ENCODE measurements at places on chromosomes 13 and 19.

GRCh38 chr13:99382428-99383133 is 75.4 kb upstream of the GPR183 start:
- no peak for DNase-seq

DNA sequence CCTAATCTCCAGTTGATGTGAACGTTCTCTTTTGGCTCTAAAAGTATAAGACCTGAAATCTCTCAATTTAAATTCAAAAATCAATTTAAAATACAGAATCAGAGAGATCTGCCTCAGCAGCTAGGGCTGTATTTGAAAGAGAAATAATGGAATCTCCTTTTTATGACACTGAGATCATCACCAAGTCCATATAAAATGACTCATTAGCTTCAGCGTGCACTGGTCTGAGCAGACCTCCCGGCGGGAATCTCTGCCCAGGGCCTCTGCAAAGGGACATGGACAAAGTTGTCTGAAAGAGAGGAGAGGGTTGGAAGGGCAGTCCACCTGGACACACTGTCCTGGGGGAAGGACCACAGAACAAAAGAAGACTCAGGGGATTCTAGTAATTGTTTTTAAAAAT is 855.6 kb downstream of the EFNB2 start:
- no peak for DNase-seq

DNA sequence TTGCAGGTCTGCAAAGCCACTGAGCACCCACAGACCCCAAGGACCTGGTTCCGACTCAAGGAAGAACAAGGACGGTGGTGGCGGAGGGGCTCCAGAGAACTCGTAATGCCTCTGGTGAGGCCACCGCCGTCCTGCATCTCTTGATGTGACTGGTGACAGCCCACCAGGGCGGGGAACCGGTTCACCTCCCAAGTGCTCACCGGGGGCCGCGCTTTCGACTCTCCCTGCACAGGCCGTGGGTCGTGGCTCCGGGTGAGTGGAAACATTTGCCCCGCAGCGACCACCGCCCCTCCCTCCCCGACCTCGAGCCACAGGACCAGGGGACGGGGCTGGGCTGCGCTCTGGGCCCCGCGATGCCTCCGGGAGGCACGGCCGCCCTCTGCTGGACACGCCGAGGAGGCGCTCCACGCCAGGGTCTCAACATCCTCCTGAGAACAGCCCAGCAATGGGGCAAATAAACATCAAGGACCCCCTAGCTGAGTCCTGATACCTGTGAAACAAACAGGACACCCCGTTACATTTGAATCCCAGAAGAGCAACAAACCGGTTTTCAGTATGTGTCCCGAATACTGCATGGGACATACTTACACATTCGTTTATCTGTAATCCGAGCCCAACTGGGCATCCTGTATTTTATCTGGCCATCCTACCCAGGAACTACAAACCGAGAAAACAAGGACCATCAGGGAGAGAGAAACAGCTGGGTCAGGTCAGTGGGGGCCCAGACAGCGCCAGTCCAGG is 3.9 kb upstream of the PLPP2 start:
- no peak for DNase-seq

- DNase-seq, result no peak
These were observed 2.2 kb downstream of the CXCL17 start for GRCh38 chr19:42440357-42441048.

GRCh38 chr19:35123573-35123972 is 8.0 kb downstream of the FXYD3 start:
- no peak for DNase-seq

GRCh38 chr13:70338609-70339008 is 230.4 kb upstream of the KLHL1 start:
- no peak for DNase-seq

DNA sequence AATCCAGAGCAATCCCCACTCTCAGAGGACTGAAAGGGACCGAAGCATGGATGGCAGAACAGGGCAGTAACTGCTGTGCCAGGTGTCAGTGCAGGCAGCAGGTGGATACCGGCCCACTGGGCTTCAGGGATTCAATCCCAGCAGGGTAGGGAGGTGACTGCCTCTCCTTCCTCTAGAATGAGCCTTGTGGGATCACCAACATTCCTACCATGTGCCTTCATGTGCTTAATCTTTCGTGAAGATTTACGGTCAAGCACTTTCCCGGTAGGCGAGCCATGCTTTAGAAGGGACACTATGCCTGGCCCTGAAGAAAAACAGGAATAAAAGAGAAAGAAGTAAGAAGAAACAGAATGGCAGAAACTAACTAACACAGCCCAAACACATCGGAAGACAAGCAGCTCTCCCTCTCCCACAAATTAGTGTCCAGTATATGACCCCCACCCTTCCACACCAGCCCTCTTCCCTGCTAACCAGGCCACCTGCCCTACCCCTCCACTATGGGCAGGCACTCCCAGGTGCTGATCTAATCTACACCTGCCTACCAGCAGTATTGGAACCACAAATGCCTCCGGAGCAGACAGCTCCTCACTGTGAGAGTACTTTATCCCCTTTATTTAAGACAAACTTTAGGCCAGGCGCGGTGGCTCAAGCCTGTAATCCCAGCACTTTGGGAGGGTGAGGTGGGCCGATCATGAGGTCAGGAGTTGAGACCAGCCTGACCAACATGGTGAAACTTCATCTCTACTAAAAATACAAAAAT is 162.5 kb downstream of the NUFIP1 start:
- no peak for DNase-seq

GRCh38 chr13:81051873-81052272 is 710.9 kb upstream of the SPRY2 start:
- no peak for DNase-seq

GRCh38 chr19:1397838-1398237 is 3.5 kb downstream of the GAMT start:
- DNase-seq, result no peak

GRCh38 chr19:19121371-19121770 is 16.9 kb downstream of the TMEM161A start:
- DNase-seq, result no peak

DNA sequence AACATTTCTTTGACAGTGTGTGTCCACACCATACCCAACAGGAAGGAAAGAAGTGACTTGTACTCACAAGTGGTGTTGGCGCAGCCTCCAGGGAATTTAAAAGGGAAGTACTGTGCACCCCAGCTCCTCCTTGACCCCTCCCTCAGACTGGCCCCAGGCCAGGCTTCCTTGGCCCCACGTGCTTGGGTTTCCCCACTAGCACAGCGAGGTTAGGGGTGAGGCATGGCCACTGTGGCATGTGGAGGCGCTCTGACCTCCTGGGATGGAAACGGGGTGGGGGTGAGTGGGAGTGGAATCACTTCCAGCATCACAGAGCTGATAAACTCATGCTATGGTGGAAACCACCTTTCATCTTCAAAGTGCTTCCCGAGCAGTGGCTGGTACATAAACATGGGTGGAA is 168.6 kb downstream of the ZNF536 start:
- no peak for DNase-seq

DNA sequence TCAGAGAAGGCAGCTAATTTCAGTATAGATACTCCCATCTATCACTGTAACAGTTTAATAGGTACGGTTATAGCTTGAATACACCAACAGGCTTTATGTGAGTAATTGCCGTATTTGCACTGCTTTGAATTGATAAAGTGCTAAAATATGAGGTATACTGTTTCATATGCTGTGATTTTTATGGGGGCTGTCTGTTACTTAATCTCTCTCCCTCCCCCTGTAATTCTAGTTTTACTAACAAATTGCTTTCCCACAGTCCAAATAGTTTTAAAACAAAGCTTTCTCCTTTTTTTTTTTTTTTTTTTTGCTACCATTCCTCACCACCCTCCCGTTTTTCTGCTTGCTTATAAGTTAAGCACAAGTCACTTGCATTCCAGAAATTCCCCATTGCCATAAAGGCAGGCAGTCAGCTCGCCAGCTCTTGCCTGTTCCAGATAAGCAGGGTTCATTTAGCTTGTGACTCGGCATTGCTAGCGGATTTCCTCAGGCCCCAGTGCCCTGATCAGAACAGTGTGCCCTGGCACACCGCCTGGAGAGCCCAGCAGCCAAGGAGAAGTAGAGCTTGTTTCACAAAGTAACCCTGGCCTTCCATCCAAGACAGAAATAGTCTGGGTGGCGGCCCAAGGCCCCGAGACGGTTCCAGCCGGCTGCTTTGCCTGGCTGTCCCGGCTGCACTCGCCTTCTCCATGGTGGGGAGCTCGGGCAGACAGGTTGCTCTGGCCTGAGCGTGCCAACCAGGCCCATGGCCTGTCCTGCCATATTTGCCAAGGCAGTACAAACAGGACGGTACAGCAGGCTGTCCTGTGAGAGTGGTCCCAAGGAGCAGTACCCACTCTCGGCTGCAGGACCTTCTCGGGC is 43.5 kb upstream of the NPAS1 start:
- no peak for DNase-seq

DNA sequence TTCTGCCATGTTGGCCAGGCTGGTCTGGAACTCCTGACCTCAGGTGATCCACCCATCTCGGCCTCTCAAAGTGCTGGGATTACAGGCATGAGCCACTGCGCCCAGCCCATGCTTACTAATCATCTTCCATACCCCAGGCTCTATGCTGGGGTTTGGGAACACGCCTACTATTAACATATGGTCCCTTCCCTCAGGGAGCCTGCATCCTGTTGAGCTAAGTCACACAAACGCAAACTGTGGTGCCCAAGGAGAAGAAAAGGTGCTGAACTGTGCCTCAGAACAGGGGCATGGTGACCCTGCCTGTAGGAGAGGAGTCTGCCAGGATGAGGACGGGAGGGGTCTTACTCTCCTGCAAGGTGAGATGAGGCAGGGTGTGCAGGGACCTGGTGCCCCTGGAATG is 5.6 kb downstream of the MICOS13 start:
- no peak for DNase-seq

GRCh38 chr19:4338441-4339355 is at the start of gene STAP2:
Gene STAP2 (minus strand): TSS chr19:4338827. CDS start chr19:4338753, 74 bp downstream.
- DNase-seq, result no peak

DNA sequence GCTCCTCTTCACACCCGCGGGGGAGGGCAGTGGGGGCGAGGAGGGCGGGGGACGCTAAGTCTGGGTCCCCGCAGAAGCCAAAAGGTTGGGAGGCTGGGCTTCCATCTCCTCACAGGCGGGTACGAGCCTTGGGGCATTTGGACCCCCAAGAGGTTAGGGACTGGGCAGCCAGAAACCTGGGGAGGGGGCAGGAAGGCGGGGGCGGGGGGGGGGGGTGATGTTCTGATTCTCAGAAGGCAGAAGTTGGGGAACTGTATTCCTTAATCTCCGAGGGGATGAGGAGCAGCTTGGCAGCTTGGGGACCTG is 5.1 kb downstream of the BCL3 start:
- no peak for DNase-seq

DNA sequence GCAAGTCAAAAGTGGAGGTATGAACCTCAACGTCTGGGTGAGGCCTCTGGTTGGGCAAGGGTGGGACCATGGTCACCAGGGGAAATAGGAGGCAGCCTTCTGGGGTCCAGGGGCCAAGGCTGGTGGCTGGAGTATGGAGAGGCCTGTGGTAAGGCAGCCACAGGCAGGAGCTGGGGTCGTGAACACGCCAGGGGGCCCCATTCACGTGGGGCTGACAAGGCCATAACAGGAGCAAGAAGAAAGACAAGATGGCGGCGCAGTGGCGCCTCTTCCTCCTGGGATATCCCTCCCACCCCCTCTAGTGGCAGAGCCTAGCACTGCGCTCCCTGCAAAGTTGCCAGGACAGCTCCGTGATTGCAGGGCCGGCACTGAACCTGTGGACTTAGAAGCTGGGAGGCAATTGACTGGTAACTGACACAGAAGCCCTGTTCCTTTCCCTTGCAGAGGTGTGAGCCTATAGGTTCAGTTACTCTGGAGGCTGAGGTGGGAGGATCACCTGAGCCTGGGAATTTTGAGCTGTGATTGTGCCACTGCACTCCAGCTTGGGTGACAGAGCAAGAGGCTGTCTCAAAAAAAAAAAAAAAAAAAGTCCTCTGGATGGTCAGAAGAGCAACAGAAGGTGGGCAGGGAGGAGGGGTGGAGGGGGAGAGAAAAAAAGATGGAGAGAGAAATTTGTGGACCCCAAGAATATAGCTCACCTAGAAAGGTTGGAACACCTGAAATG is 19.7 kb upstream of the EDDM13 start:
- DNase-seq, result peak; percentile 16

DNA sequence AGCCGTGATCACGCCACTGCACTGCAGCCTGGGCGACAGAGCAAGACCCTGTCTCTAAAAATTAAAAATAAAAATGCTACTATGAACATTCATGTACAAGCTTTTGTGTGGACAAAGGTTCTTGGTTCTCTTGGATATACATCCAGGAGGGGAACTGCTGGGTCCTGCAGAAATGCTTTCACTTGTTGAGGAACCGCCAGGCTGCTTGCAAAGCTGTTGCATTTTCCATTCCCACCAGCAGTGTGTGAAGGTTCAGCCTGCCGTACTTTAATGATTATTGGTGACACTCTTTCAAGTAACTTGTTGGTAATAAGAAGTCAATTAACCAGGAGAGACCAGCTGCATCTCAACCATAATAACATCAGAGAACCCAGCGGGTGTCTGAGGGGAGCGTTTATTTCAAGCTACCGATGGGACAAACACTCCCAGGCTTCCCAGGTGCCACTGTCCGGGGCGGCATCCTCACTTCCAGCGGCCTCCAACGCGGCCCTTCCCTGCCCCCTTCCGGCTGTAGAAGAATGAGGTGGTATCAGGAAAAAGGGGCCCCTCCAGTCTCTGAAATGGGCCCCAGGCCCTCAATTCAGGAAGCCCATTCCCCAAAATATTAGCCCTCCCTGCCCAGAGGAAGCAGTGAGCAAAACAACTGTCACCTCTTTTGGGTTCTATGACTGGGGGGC is 15.2 kb upstream of the PPP1R12C start:
- no peak for DNase-seq
